ENCODE measurements at places on chromosomes 6 and 20.

- H3K4me1 ChIP-seq = no peaks in the 10 kb centered on the region
- H3K36me3 ChIP-seq = no peaks in the 10 kb centered on the region
- DNase-seq = no peak
- peaks cover 4% of the 10 kb centered on the region for H3K27me3 ChIP-seq
Measured at GRCh38 chr20:25024171-25024570, 31.6 kb upstream of the APMAP start.

GRCh38 chr20:55472704-55473103 lies 532.6 kb downstream of the CBLN4 start:
- H3K27me3 ChIP-seq = no peaks in the 10 kb centered on the region
- H3K36me3 ChIP-seq = no peaks in the 10 kb centered on the region
- H3K4me1 ChIP-seq = peaks cover 12% of the 10 kb centered on the region
- H3K27ac ChIP-seq = no peak overlapping the region
- peak; percentile 26 for DNase-seq

- peaks cover 48% of the 10 kb centered on the region for H3K4me1 ChIP-seq
- peaks cover 22% of the 10 kb centered on the region for H3K27me3 ChIP-seq
- DNase-seq = no peak
- no peak overlapping the region for H3K4me3 ChIP-seq
- H3K27ac ChIP-seq = no peak overlapping the region
Measured at GRCh38 chr6:14020551-14020950, 95.8 kb downstream of the RNF182 start.

DNA sequence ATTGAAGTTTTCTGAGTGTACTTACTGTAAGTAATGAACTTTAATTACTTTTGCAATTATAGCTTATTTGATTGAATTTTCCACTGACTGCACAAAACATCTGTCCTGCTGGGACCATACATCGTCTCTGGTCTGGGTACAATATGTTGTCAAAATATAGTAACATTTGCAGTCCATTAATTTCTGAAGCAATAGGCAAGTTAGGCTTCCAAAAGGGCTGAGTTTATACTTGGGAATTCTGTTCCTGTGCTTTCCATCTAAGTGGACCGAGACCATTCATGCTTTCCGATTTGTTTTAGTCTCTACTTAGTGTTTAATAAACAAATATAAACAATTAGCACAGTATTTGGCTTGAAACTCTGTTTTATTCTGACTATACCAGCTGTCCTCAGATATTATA lies 139.3 kb downstream of the RFPL4B start:
- no peaks in the 10 kb centered on the region for H3K27me3 ChIP-seq
- peaks cover 1% of the 10 kb centered on the region for H3K4me1 ChIP-seq
- H3K27ac ChIP-seq = no peak overlapping the region
- DNase-seq = no peak

GRCh38 chr20:32823737-32824588 lies 4.2 kb downstream of the MAPRE1 start:
- H3K4me3 ChIP-seq = no peak overlapping the region
- H3K27ac ChIP-seq = no peak overlapping the region
- H3K4me1 ChIP-seq = peaks cover 11% of the 10 kb centered on the region
- DNase-seq = no peak

GRCh38 chr20:1579488-1579887 lies 22.0 kb upstream of the SIRPD start:
- H3K4me1 ChIP-seq = no peaks in the 10 kb centered on the region
- H3K4me3 ChIP-seq = no peak overlapping the region
- H3K27me3 ChIP-seq = no peaks in the 10 kb centered on the region
- no peak overlapping the region for H3K27ac ChIP-seq
- DNase-seq = no peak

DNA sequence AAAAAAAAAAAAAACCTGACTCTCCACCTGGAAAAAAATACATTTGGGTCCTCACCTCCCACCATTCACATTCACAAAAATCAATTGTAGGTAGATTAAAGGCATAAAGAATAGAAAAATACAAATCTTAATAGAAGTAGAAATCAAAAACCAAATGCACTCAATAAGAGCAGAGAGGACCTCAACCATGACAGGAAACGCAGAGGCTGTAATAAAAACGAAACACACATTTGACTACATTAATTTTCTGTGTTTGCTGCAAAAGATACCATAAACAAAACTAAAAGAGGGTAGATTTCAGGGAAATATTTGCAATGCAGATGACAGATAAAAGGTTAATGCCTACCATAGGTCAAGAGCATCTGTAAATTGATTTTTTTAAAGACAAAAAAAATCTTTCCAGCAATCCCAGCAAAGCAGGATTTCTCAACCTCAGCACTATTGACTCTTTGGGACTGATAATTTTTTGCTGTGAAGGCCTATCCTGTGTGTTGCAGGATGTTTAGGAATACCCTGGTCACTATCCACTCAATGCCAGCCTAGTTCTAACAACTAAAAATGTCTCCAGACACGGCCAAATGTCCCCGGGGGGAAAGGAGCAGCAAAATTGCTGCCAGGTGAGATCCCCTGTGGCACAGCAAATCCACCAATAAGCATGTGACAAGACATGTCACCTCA lies 9.1 kb downstream of the ETV7 start:
- peaks cover 7% of the 10 kb centered on the region for H3K4me1 ChIP-seq
- H3K27me3 ChIP-seq = no peaks in the 10 kb centered on the region
- no peak overlapping the region for H3K27ac ChIP-seq
- H3K4me3 ChIP-seq = no peak overlapping the region
- DNase-seq = no peak

DNA sequence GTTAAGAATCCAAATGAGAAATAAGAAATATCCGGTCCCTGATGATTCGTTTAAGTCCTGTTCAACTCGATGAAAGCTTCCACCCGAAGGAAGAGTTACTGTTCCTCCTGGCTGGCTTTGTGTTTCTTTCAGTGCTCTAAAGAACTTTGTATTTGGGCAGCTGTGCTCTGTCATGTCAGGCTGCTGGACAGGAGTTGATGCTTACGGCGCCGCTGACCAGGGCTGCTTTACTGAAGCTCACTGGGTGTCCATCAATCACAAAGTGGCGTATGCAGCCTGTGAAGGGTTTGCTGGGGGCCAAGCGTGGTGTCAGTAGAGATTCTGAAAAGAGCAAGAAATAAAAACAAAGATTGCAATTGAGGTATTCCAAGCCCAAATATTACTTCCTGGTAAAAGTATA lies 21.9 kb downstream of the FAM229B start:
- H3K4me1 ChIP-seq = peaks cover 10% of the 10 kb centered on the region
- H3K4me3 ChIP-seq = no peak overlapping the region
- H3K27ac ChIP-seq = no peak overlapping the region
- peak; percentile 62 for DNase-seq
- H3K36me3 ChIP-seq = no peaks in the 10 kb centered on the region

DNA sequence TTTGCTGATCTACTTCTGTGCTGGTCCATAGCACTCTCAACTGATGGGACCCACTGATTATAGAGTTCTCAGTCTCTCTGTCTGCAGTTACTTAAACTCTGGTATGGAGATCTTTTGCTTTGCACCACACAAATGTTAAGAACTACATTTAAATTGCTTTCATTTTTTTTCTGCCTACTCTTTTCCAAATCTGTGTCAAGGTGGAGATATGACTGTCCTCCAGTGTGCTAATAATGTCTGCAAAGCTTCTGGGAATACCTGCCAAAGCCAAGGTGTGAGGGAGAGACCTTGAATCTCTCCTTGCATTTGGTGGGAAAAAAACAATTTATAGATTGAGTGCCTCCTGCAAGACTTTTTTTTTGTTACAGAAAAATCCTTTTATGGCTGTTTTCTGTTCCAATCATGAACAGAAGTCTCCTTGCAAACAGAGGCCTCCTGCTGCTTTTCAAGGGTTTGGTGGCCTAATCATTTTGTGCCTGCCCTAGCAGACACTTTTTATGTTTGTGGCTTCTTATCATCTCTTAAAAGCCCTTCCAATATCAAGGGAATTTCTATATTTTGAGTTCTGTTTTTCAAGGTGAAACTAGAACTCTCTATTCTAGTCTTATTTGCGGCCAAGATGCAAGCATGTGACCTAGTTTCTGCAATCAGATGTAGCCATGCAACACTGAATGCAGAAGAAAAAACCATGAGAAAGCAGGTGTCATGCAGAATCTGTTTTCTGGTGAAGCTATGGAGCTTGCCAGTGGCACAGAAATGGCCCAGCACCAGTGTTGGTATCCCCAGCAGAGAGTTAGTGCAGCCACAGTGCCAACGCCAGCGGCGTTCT lies 23.2 kb upstream of the AKIRIN2 start:
- no peak overlapping the region for H3K27ac ChIP-seq
- no peaks in the 10 kb centered on the region for H3K36me3 ChIP-seq
- peaks cover 15% of the 10 kb centered on the region for H3K4me1 ChIP-seq
- no peaks in the 10 kb centered on the region for H3K27me3 ChIP-seq
- DNase-seq = no peak
- no peak overlapping the region for H3K4me3 ChIP-seq

GRCh38 chr6:169235286-169235685 lies 18.4 kb downstream of the THBS2 start:
- no peak for DNase-seq
- peaks cover 4% of the 10 kb centered on the region for H3K4me1 ChIP-seq
- no peaks in the 10 kb centered on the region for H3K36me3 ChIP-seq
- no peak overlapping the region for H3K4me3 ChIP-seq
- H3K27ac ChIP-seq = no peak overlapping the region

- no peak overlapping the region for H3K27ac ChIP-seq
- no peak for DNase-seq
- peaks cover 12% of the 10 kb centered on the region for H3K4me1 ChIP-seq
- no peaks in the 10 kb centered on the region for H3K27me3 ChIP-seq
Measured at GRCh38 chr6:136037242-136037875, 185.9 kb downstream of the PDE7B start.

DNA sequence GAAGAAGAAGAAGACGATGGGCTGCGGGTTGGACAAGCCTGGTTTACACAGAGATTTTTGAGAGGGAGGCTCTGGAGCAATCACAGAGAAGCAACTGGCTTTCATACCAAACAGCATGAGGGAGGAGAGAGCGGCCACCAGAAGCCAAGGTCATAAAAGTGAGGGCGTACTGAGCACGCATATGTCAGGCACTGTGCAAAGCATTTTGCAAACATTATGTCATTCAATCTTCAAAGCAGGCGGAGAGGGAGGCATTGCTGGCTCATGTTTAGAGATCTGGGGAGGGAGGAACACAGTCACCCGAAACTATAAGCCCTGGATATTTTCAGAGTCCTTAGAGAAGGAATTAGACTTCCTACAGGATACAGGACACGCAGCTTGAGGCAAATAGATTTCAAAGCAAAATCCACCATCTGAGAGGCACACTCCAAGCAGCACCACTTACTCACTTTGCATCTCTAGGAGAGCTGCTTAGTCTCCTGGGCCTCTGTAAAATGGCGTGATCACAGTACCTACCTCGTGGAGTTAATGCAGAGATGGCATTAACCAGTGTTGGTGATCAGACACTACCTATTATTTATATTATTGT lies 24.6 kb downstream of the RAMACL start:
- no peak overlapping the region for H3K27ac ChIP-seq
- no peaks in the 10 kb centered on the region for H3K36me3 ChIP-seq
- no peaks in the 10 kb centered on the region for H3K4me1 ChIP-seq
- no peak overlapping the region for H3K4me3 ChIP-seq
- H3K27me3 ChIP-seq = no peaks in the 10 kb centered on the region

DNA sequence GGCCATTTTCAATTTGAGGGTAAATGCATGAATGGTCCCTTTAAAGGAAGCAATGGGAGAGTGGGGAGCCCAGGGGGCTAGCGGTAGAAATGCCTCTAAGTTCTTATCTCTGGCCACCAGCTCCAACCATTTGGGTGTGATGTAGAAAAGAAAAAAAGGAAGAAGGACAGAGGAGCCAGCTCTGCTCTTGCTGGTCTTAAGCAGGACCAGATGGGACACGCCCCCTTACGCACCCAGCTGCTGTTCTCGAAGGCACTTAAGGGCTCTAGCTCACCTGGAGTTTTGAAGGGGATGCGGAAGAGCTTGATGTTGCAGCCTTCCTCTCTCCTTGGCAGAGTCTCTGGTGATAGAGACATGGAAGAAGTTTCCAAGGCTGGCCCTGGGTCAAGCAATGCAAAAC lies 59.5 kb upstream of the RNF144B start:
- H3K4me1 ChIP-seq = no peaks in the 10 kb centered on the region
- H3K4me3 ChIP-seq = no peak overlapping the region
- peak; percentile 18 for DNase-seq
- H3K36me3 ChIP-seq = no peaks in the 10 kb centered on the region

DNA sequence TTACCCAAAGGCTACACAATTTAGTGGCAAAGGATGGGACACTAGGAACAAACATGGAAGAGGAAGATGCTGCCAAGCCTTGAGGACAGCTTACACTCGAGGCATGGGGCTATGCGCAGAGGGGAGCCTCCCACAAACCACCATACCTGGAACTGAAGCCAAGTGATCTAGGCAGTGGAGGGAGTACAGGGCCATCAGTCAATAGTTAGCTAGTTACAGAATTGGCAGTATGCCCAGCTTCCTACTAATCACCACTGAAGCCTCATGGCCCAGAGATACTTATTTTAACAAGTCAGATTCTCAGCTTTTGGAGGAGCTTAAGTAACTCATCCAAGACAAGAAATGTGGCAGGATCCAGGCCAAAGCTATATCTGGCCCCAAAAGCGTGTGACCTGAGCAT lies 226.6 kb upstream of the MOCS1 start:
- no peak overlapping the region for H3K4me3 ChIP-seq
- no peaks in the 10 kb centered on the region for H3K27me3 ChIP-seq
- no peaks in the 10 kb centered on the region for H3K36me3 ChIP-seq
- no peaks in the 10 kb centered on the region for H3K4me1 ChIP-seq
- H3K27ac ChIP-seq = no peak overlapping the region

GRCh38 chr6:161001421-161001820 lies 9.9 kb downstream of the MAP3K4 start:
- H3K27ac ChIP-seq = no peak overlapping the region
- no peak for DNase-seq

DNA sequence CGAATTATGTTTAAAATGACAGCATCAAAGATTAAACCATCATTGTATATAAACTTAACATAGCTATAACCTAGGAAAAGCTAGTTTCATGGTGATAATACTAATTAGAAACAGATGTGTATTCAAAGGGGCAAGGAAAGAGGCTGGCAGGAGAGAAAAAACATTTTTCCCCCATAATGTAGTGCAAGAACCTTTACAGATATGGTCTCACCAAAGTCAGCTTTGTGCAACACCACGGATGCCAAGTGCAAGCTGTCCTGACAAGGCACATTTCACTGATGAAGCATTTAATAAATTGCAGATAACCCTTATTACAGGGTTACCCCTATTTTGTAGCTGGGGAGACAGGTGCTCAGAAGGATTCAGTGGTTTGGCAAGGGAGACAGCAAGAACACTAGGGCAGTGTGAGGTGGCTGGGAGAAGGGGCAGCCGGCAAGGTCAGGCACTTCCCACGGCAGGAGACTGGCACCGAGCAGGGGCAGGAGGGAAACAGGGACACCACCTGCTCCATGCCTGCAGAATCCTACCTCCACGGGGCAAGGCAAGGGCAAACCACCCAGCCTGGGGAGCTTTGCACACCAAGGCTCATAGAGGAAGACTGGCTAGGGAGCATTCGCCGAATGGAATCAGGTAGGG lies 6.5 kb downstream of the RPS6KA2 start:
- no peaks in the 10 kb centered on the region for H3K36me3 ChIP-seq
- H3K4me3 ChIP-seq = no peak overlapping the region
- H3K27ac ChIP-seq = no peak overlapping the region
- peaks cover 6% of the 10 kb centered on the region for H3K27me3 ChIP-seq
- DNase-seq = no peak
